ENCODE measurements at places on chromosomes 11 and 22. TPM values are rescaled to one million over a fixed set of nuclear protein-coding genes. Genes with fewer than 3 reads are reported as not detected.

Gene MRGPRF
- total RNA-seq: 13.3 TPM

Gene MED19
- total RNA-seq: 8.4 TPM

Gene OR4A16
- not detected for total RNA-seq

Gene PRRG4
- total RNA-seq: 0.92 TPM

Gene FJX1
- 1.1 TPM for total RNA-seq

Gene NRXN2
- 4.0 TPM for total RNA-seq

Gene TMEM45B
- not detected for total RNA-seq

Gene OR8D1
- total RNA-seq: not detected

Gene LRRC10B
- total RNA-seq: 0.74 TPM

Gene BIRC3
- total RNA-seq: 8.4 TPM

Gene MS4A12
- total RNA-seq: not detected

Gene CRACR2B
- total RNA-seq: 18.9 TPM

Gene SMC1B
- total RNA-seq: not detected

Gene TSSK2
- not detected for total RNA-seq

Gene ZBTB16
- total RNA-seq: 65.2 TPM

Gene ZDHHC24
- total RNA-seq: 7.9 TPM

Gene DGCR6
- 7.5 TPM for total RNA-seq

Gene MISFA
- total RNA-seq: 5.9 TPM

Gene KIRREL3
- total RNA-seq: 0.44 TPM

Gene APOA5
- not detected for total RNA-seq

Gene SLC22A9
- total RNA-seq: not detected

Gene NEU3
- total RNA-seq: 4.8 TPM

Gene FGF19
- total RNA-seq: not detected

Gene DNAJB7
- total RNA-seq: not detected

Gene OR6T1
- total RNA-seq: not detected

Gene PLEKHA7
- total RNA-seq: 23.6 TPM

Gene MUC15
- not detected for total RNA-seq

Measured in left cardiac atrium (tissue), 4 donors.